ENCODE measurements at places on chromosomes 11 and 22.

- DNase-seq = no peak
Observed at GRCh38 chr11:125227151-125227550, 62.6 kb downstream of the PKNOX2 start.

GRCh38 chr11:110513846-110514437 lies 84.2 kb downstream of the FDX1 start:
- no peak for DNase-seq

DNA sequence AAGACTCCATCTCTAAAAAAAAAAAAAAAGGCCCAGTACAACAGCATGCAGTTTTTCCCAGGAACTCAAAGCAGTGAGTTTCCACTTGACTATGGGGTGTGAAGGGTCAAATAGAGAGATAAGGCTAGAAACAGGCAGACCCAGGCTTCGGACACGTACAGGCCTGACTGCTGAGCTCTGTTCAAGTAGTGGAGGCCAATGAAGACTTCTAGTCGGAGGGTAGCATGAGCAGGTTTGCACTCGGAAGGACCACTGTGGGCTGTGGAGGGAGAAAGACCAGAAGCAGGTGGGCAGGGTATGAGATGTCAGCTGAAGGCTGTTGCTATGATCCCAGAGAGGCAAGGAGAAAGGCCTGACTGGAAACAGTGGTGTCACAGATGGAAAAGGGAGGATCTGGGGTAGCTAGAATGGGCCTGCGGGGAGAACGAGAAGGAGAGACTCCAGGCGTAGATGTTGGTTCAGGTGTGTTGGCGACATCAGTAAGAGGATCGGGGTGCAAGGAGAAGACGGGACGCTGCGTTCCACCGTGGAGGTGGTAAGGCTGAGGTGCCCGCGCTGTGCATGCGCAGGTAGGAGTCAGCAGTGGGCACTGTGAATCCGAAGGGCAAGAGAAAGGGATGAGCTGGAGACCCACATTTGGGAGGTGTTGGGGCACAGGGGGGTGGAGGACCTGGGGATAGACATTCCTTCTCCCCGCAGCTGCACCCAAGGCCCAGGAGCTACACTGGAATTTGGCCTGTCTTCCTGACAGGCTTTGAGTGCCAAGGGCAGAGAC lies 49.4 kb upstream of the RAB1B start:
- no peak for DNase-seq

GRCh38 chr11:112581747-112582146 lies 321.1 kb upstream of the PLET1 start:
- no peak for DNase-seq

- DNase-seq = no peak
Observed at GRCh38 chr11:132770829-132771530, 761.3 kb downstream of the OPCML start.

DNA sequence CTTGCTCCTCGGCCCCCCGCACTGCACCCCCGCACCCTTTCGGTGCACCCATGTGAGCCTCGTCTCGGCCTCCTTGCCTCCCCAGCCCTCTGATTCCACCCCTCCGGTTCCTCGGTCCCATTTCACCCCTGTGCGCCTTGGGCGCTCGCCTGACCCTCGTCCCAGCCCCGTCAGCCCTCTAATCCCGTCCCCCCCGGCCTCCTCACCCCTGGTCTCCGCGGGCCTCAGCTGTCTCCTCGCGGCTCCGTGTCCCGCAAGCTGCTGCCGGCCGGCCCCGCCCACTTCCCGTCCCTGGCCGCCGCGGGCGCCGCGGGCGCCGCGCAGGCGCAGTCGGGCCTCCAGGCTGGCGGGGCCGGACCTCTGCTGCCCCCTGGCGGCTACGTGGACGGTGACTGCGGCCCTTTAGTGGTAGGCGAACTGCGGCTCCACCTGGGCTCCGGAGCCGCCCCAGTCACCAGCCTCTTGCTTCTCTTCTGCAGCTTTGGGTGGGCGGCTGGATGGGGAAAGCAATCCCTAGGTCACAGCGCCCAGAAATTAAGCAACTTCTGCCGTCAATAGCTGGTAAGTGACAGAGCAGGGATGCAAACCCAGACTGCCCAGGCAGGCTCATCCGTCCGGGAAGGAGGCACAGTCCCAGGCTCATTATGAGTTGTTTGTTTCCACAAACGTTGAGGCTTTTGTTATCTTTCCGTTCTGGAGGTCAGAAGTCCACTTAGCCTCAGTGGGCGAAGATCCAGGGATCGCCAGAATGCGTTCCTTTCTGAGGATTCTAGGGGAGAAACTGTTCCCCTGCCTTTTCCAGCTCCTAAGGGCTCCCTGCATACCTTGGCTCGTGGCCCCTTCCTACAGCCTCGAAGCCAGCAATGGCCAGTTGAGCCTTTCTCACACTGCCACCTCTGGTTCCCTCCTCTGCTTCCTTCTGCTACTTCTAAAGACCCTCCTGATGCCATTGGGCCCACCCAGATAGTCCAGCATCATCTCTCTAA lies at the start of gene PPM1F:
Gene PPM1F (minus strand): TSS at position 263 of the 986 bp plus-strand sequence. CDS start 6,800 bp downstream, outside the sequence.
- DNase-seq = peak; percentile 41

DNA sequence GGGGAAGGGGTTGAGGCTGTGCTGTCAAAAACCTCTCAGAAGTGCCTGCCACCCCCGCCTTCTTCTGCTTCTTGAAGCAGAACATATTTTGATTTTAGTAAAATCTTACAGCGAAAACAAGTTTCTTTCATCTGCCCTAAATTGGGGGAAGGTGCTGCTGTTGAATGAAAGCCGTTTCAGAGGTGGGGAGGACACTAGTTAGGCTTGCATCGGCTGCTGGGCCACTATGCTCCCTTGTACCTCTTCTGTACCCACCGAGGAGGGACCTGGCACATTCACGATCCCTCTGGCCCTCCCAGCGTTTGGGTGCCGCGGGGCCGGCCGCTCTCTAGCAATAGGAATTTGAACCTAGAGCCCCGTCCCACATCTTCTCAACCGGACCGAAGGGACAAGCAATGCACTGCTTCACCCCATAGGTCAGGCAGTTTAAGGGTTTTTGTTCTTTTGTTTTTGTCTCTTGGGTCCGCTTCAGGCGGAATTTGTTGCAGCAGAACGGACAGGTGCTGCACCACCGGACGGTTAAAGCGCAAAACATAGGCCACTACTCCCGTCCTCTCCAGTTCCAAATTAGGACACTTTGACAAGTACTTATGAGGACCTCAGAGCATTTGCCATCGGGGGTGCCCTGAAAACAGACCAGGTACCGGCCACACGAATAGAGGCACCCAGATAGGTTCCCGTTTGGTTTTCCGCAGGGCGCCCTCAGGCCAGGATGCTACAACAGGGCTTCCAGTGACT lies 5.6 kb downstream of the SLC6A5 start:
- DNase-seq = no peak

DNA sequence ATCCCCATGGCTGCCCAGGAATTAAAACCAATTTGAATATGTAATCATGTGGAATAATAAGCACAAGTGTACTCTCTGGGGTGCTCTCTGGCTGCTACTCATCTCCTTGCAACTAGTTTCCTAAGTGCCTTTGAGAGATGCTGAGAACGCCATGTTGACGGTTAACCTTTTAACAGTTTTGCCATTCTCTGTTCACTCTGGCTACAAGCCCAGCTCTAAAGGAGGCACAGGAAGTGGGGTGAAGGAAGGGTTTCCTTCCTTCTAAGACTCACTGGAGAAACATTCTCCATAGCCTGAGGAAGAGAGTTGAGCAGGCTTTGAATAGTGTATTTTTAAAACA lies 122.0 kb upstream of the ZC3H12C start:
- no peak for DNase-seq

DNA sequence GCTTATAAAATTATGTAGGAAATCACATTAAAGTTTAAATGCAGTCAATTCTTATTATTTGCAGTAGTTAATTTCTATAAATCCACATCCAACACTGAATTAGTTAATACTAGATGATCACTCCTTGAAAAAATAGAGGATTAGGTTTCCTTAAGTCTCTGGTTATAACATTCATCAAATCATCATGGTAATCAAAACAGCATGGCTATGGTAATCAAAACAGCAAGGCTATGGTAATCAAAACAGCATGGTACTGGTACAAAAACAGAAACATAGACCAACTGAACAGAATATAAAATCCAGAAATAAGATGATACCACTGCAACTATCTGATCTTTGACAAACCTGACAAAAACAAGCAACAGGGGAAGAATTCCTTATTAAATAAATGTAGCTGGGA lies 814.6 kb upstream of the CCDC179 start:
- no peak for DNase-seq

GRCh38 chr22:32731372-32731771 lies 70.1 kb upstream of the TIMP3 start:
- no peak for DNase-seq

DNA sequence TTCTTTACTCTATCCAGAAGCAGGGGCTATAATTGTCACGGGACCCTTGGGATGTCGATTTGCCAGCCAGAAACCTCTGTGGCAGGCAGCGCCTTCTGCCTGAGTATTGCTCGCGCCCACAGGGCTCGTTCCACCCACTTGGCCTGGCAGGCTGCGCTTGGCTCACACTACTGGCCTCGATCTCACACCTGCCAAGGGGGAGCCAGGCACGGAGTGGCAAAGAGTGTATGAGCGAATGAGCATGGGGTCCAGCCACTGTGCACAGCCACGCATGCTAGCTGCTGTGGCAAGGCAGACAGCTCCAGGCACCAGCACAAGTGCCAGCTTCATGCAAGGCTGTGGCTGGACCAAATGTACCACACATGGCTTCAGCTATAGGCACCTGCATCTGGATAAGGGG lies 599.8 kb downstream of the DLG2 start:
- no peak for DNase-seq

DNA sequence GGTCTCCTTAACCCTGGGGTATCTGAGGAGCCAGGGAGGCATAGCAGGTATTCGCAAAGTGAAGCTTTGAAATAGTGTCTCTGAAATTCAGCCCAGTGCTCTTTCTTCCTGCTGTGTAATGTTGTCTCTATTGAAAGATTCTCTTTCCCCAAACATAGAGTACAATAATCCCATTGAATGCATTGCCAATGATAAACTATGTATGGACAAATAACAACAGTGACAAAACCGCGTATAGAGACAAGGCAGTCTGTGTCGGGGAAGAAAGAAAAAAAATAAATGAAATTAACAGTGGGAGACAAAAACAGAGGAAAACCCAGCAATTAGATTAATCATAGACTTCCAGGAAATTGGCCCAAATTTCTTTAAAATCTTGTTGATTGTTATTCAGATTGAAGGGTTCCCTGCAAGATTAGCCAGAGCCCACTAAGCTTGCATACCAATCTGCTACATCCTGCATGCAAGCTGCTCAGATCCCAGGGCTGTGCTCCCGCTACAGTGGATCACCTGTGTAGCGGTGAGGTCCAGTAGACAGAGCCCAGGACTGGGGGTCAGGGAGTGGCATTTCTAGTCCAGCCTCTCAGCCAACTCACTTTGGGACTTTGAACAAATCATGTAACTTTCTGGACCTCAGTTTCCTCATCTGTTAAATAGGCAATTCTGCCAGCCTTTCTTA lies 492.8 kb downstream of the INSC start:
- DNase-seq = no peak

DNA sequence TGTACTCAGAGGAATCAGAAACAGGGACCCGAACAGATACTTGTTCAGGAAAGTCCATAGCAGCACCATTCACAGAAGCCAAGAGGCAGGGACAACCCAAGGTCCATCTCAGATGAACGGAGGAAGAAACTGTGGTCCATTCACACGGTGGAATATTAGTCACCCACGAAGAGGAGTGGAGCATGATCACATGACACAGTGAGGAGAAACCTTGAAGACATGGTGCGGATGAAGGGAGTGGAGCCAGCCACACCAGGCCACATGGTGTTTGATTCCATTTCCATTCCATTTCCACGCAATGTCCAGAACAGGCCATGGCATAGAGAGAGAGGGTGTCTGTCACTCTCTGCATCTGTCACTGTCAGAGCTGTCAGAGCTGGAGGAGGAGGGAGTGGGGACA lies 30.7 kb downstream of the NADSYN1 start:
- DNase-seq = no peak

DNA sequence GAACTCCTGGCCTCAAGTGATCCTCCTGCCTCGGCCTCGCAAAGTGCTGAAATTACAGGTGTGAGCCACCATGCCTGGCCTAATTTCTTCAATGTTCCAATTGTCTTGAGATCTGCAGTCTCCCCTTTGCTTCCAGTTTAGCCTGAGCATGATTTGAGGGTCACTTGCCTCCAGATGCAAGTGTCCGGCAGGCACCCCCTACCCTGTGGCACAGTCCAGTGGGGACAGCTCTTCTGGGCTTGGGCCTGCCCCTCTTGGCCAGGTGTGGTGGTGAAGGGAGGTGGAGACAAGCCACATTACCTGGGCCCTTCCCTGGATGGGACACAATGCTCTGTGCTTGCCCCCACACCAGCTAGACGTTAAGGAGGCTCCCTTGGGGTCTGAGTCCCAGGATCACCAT lies 21.3 kb upstream of the CACNG2 start:
- DNase-seq = no peak

DNA sequence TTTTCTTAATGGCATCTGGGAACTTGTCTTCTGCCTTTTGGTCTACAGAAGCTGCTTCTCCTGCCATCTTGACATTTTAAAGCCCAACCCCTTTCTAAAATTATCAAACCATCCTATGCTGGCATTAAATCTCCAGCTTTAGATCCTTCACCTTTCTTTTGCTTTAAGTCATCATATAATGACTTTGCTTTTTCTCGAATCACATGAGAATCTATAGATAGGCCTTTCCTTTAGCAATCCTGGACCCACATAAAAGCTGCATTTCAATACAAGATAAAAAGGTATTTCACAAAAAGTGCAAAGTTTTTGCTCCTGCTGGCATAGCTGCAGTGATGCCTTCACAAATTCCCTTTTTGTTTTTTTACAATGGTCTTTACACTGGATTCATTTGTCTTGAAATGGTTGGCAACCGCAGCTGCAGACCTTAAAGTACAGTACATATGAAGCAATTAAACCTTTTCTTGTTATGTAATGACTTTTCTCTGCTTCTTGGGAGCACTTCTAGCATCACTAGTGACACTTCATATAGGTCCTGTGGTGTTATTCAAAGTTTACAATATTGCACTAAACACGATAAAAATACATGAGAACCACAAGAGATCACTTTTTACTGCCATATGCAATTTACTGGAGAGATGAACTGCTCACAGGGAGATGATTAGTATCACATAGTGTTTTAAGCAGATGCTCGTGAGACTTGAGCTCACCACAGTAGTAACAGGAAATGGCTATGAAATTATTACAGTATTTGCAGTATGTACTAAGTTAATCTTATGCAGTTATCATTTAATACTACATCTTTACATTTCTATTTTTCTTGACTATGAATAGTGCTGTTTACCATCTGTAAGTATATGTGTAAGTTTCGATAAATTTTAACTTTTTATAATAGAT lies 41.6 kb downstream of the ACER3 start:
- no peak for DNase-seq

DNA sequence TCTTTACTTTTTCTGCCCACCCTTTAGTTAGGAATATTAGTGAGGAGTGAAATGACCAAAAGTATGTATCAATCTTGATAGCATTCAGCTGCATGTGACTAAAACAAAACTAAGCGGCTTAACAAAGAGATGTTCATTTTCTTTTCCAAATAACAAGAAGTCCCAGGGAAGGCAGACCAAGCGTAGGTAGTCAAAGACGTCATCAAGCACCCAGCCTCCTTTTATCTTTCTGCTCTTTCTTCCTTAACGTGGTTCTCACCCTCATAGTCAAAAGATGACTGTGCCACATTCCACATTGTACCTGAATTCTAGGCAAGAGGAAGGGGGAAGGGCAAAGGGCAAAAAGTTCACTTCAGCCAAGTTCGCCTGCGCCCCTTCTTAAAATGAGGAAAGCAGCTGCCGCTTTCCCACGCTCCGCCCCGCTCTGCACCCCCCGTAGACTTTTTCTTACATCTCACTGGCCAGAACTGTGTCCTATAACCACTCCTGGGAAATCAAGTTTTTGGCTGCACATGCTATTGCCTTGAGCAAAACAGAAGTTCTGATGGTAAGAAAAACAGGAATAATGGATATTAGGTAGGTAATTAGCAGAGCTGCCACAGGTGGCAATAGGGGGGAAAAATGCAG lies 14.6 kb upstream of the PGM2L1 start:
- no peak for DNase-seq

GRCh38 chr11:78022397-78023396 lies at the start of gene KCTD14:
Gene KCTD14 (minus strand): TSS chr11:78023276. CDS start chr11:78023249, 27 bp downstream.
- no peak for DNase-seq
